ENCODE measurements at places on chromosomes 1 and 21.

GRCh38 chr1:206873603-206874188, 8.3 kb downstream of the IL20 start:
- DNase-seq: no peak

- DNase-seq: peak; percentile 62
Measured at GRCh38 chr1:43348809-43349593, 9.8 kb upstream of the CDC20 start.

GRCh38 chr1:19639999-19640362, 4.1 kb upstream of the NBL1 start:
- no peak for DNase-seq

DNA sequence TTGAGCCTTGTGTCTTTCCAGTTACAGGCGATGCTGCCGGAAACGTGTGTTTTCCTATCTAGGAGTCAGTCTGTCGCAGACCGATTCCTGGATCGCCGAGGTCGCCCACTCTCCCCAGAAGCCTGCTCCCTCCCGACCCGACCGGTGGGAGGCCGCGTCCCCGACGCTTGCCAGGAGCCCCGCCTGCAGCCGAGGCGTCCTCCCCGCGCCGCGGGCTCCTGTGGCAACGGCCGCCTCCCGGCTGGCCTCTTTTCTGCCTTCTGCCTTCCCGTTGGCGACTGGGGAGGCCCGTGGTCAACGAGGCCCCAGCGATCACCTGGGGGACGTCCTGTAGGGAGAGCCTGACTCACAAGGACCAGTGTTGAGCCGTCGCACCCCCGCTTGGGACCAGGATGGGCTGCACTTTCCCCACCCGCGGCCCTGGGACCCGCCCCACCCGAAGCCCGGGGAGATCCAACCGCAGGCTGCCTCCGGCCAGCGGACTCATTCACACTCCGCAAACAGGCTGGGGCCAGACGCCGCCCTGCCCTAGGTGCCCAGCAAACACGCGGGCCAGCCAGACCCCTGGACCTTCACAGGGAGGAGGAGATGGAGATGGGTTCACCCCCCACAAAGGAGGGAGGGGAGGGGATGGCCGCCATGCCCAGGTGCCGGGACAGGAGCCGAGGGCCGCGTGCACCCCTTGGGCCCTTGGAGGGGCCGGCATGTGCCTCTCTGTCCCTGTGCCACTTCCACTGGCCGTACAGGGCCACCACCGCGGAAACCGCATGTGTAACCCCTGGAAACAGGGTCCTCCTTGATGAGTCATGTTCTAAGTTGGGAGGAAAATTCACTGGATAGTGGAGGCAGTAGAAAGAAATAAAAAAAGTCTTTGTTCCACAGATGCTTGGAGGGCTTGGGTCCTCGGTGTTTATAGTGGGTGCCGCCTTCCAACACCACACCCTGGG, 7.2 kb upstream of the COL6A1 start:
- peak; percentile 42 for DNase-seq

- no peak for DNase-seq
Measured at GRCh38 chr1:20698195-20698910, 19.5 kb downstream of the KIF17 start.

DNA sequence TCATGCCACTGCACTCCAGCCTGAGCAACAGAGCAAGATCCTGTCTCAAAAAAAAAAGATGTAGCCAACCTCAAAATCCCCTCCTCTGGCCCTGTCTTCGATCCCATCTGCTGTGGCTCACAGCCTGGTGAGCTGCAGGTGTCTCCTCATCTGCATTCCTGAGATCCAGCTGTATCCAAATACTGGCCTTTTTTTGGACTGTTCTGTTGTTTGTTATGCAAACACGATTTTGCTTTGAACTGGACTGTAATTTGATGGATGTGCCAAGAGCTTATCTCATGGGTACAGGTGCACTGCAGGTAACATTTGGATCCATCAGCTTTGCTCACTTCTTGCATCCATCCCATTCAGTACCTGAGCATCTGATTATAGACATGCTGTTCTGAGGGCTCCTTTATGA, 14.1 kb upstream of the FAM43B start:
- DNase-seq: no peak

DNA sequence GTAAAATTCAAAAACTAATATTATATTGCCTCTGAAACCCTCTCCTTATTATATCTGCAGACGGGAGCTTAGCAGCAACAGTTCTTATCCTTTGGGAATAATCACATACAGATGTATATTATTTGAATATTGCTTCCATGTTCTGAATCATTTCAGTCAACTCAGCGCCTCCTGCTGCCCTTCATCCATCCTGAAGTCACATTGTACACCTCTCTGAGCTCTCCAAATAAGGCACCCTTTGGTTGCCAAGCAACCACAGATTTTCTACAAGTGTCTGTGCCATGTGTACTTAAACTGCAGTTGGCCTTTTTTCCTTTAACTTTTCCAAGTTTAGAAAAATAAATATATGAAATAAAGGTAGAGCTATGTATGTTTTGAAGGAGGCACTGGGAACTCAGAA, 384.3 kb downstream of the LRRIQ3 start:
- DNase-seq: no peak

- DNase-seq: no peak
Measured at GRCh38 chr1:172488393-172488792, 44.5 kb upstream of the PIGC start.

GRCh38 chr1:160139840-160140239, 11.6 kb upstream of the ATP1A4 start:
- no peak for DNase-seq

DNA sequence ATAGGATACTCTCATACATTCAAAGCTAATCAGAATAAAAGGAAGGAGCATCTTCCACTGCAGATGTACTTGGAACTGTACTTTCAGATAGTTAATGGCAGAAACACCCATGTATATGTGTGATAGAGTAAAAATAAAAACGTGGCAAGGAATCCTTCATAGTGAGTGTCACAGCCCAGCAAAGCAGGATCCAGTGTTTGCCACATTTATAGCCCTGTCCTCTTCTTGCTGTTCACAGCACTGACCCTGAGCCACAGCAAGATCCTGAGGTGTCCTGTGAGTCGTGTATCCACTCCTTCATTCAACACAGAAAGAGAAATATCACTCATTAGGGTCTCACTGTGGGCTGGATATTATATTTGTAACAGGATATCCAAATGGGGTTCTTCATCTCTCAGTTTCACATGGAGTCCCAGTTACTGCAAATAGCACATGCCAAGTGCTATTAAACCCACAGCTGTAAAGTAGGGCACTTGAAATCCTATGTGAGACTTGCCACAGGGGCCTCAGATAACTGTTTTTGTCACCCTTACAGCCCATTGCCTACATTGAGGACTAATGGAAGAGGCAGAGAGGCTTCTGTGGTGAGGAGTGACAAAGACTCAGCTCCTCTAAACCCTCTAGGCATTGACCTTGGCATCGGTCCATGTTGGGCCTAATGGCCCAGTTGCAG, 41.3 kb downstream of the CYP2J2 start:
- no peak for DNase-seq

DNA sequence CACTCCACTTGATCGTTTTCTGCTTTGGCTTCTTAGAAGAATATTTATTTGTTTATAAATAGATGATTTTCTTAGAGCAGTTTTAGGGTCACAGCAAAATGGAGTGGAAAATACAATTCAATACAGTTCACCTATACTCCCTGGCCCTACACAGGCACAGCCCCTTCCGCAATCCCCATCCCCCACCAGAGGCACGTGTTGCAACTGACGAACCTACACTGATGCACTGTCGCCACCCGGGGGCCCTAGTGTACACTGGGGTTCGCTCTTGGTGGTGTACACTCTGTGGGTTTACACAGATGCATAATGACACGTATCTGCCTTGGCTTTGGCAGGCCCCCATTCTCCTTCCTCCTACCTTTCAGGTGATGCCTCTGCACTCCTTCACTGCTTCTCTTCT, 8.0 kb downstream of the ECHDC2 start:
- no peak for DNase-seq

All from activated naive CD4-positive, alpha-beta T cell treated with anti-CD3 and anti-CD28 coated beads, Interleukin-2, amount 50 U/mL, for 72 hours (primary cell).